Endothelial cell (in vitro differentiated cells): ENCODE measurements at places on chromosomes 2 and 18.

DNA sequence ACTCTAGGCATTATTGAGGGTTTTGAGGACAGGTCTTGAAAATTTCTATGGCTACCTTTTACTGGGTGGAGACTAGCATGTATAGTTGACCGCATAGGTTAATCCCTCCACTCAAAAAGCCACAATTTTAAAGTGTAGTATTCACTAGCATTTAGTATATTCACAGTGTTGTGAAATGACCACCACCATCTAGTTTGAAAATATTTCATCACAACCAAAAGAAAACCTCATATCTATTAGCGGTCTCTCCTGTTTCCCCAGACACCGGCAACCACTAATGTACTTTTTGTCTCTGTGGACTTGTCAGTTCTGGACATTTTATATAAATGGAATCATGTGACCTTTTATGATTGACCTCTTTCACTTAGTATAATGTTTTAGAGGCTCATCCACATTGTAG, 53.9 kb downstream of the MSH2 start:
- no peak for DNase-seq

- DNase-seq: no peak
These were observed 780.8 kb upstream of the KLHL29 start for GRCh38 chr2:22604136-22604535.

- DNase-seq: no peak
These were observed 185.1 kb downstream of the DLGAP1 start for GRCh38 chr18:4270016-4270415.

GRCh38 chr2:216807857-216808272, 52.0 kb downstream of the TNP1 start:
- DNase-seq: no peak

DNA sequence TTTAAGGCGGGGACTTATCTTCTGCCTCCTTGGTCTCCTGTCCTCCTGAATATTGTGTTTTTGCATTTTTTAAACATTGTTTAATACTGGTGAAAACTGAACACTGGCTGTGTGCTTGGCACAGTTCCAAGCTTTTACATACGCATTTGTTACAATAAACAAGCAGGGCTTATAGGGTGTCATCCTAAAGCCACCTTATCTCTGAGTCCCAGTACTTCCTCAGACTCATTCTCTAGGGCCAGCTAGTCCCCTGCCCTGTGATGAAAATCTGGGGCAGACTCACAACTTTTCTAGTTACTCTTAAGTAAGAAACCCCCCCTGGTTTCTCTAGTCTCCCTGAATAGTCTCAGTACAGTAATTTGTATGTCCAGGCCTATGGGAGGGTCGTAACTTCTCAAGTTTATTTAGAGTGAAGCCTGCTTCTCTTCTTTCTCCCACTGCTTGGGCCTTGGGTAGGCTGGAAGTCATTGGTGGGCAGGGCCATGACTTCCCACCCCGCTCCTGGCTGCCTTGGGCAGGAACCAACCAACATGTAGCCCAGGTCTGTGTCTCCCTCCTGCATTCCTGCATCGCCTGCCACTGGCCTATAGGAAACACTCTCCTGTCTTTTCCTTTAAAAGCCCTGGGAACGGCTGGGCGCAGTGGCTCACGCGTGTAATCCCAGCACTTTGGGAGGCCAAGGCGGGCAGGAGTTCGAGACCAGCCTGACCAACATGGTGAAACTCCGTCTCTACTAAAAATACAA, 7.7 kb upstream of the KCNE4 start:
- DNase-seq: no peak

GRCh38 chr18:22517356-22517755, 99.6 kb upstream of the CTAGE1 start:
- no peak for DNase-seq

DNA sequence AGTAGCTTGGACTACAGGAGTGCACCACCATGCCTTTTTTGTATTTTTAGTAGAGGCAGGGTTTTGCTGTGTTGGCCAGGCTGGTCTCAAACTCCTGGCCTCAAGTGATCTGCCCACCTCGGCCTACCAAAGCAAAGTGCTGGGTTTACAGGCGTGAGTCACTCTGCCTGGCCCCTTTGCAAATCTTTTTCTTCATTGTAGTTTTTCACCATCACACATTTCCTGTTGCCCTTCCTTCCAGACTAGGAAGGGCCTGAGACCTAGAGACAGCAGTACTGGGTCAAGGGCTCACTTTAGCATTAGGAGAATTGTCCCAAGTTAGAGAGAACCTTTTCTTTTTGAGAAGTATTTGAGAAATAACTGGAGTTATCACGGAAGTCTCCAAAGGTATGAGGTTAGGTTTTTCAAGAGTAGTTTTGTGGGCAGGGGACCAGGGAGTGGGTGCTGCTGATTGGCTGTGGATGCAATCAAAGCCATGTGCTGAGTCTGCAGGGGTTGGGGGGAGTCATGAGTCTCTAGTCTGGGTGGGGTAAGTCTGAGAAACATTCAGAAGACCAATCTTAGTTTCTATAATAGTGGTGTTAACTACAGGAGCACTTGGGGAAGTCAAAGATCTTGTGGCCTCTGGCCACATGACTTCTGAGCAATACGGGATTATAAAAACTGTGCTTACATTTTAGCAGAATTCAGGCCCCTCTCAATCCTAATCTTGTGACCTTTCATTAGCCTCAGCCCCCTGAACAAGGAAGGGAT, 23.7 kb downstream of the B3GNT2 start:
- no peak for DNase-seq

GRCh38 chr2:8545695-8546611, 135.9 kb upstream of the ID2 start:
- peak; percentile 2 for DNase-seq

DNA sequence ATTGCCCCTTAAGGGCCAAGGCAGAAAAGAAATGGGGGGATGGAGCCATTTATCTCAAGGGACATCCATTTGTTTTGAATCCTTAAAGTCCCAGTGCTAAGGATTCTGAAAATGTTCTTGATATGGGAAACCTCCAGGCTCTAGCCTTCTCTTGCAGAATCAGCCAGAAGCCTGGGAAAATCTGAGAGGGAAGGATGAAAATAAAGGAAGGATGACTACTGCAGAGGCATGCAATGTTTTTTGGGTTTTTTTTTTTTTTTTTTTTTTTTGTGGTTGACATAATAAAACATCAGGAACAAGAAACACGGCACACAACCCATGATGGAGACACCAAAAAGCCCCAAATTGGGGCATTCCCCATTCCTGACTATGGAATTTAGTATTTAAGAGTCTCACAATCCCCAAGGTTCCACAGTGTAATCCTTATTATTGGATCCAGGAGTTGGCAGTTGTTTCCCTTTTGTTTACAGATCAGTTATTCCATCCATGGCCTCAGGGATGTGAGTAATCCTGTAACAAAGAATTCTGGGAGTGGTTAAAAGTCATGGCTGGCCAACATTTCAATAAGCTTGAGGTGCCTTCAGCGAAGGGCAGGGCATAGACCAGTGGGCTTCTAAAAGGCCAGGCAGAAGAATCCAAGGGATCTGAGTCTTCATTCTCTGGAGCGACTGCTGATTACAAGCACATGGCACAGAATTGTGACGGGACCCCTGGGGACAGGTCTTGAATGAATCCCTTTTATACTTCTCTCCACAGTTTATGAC, 337.5 kb downstream of the GULP1 start:
- no peak for DNase-seq

DNA sequence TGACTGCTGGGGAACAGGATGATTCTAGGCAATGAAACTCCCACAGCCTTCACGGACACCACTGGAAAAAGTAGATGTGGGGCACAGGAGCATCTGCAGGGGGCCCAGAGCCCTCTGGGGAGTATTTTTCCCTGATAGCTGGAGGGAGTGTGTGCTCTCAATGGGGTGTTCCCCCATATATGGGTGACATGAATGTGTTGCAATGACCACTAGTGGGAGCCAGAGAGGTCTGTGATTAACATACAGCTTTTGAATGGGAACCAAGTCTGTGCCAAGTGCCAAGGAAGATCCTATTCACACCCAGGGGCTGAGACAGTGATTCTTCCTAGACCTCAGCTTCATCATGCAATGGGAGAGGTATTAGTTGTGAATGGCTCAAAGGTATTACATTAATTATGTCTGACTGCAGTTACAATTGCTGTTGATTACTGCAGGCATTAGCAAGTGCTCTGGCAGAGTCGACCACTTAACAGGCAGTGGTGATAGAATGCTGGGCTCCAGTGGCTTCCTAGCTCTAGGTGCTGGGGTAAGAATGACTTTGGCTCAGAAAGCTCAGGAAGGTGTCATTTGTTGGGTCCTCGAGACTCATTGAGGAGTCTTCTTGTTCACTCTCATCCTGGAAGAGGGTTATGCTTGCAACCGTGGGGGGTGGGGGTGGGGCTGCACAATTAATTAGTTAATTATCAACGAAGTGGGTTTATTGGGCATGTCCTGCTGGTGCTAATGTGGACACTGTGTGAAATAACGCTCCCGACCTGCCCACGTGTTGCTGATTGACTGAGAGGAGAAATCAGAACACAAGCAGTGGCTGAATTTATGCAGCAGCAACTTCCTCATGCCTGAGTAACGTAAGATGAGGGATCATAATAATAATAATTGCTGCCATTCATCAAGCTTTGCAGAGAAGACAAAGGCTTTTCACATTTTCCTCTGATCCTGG, 194.1 kb downstream of the CLIP4 start:
- DNase-seq: peak; percentile 44

- DNase-seq: no peak
These were observed 104.7 kb upstream of the ARHGAP28 start for GRCh38 chr18:6624661-6625311.

- DNase-seq: no peak
These were observed 843.2 kb upstream of the ID2 start for GRCh38 chr2:7838669-7839068.

DNA sequence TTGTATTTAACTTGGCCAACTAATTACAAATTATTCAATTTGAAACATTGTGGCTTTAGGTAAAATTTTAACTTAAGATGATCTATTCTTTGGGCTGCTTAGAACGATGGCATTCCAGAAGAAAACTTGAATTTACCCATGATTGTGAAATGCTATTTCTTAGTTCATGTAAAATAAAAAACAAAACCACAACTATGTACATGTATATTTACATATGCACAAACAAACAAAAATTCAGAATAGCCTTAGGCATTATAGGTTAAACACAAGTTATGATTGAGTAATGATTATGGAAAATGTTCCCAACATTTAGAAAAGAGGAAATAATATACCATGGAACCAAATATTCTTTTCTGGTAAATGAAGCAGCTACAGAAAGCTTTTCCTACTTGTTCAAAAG, 3.5 kb upstream of the SMCHD1 start:
- no peak for DNase-seq

DNA sequence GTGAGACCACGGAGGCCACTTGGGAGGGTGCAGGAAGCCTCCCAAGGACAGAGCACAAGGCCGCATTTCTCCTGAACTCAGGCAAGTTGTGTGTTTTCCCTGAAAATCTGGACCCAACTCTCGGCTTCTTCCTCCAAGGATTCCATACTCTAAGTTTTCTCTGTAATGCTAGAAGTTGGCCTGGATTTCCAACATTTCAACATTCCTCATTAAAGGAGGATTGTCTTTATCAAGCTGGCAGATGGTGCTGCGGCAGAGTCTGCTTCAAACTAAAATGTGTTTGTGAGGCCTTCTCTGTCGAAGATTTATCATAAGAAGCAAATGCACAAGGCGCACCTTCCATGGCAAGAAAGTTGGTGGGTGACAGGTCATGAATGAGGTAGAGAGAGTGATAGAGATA, 94.4 kb upstream of the SATB2 start:
- no peak for DNase-seq

GRCh38 chr18:21117409-21118131, 6.0 kb upstream of the ROCK1 start:
- no peak for DNase-seq

DNA sequence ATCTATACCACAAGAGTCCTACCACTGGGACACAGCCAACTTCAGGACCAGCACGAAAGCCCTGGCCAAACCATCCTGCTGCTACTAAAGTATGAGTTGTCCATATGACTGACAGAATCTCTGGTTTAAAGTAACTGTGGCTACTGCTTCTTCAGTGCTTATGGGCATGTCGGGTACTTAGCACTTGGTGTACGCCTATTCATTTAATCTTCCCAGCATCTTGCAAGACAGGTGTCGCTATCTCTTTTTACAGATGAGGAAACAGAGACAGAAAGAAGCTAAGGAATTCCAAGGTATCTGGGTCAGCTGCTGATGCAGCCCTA, 203.4 kb upstream of the ID2 start:
- DNase-seq: no peak

GRCh38 chr2:2681085-2681484, 350.0 kb upstream of the MYT1L start:
- no peak for DNase-seq

- no peak for DNase-seq
These were observed 266.4 kb downstream of the GPD2 start for GRCh38 chr2:156702541-156702940.

DNA sequence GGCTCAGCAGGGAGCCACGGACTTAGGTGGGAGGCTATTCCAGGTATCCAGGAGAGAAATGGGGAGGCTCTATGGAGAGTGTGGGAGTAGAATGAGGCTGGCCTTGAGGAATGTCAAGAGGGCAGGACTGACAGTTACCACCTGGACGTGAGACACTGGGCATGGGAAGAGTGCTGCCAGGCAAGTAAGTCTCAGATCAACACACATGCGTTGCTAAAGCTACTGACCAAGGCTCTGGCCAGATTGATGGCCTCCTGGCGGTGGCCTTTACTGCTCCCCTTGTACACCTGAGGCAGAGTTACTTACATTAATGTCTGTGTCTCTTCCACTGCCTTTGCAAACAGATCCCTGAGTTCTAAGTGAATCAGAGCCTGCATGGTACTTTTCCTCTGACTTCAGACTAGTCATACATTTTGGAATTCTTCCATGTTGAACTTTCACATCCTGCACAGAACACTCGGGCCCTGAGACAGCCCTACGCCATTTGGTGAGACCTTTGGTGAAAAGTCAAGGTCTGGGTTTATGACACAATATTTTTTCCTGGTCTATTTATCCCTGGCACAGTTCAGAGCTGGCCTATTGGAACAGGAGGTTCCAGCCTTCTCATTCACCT, 398.8 kb upstream of the TRIB2 start:
- no peak for DNase-seq

DNA sequence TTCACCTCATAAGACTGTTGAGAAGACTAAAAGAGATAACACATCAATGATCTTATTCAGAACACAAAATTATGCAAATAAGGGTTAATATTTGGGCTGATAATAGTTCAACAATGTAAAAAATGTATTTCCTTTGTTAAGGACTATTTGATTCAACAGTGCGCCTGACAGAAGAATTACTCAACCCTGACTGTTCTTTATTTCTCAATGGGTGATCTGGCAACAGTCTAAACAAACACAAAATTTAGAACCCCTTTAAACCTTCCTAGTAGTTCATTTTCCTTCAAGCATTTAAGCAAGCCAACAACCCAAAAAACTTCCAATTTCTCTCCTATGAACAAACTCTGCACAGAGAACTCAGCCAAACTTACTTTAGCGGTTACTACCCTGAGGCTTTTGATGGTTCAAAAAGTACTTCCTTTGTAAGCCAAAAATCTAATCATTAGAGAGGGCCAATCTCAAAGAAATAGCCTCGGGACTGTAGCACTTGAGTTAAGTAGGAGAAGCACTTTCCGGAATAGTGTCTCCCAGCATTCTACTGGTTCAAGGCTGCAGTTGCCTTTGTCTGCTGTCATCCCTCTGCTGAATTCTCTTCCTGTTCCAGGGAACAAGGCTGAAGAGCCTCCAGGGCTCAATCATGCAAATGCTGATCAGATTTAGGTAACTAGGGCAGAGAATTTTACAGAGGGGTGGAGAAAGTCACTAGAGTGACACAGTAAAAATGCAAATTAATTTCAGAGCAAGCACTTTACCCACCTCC, 40.9 kb upstream of the MAPK4 start:
- DNase-seq: no peak

- no peak for DNase-seq
These were observed 162.2 kb upstream of the PGAP1 start for GRCh38 chr2:197088694-197089093.

- no peak for DNase-seq
These were observed 185.1 kb upstream of the LHCGR start for GRCh38 chr2:48940606-48941005.
